ENCODE measurements at places on chromosomes 7 and 10. TPM values are rescaled to one million over a fixed set of nuclear protein-coding genes. Genes with fewer than 3 reads are reported as not detected.

DNA sequence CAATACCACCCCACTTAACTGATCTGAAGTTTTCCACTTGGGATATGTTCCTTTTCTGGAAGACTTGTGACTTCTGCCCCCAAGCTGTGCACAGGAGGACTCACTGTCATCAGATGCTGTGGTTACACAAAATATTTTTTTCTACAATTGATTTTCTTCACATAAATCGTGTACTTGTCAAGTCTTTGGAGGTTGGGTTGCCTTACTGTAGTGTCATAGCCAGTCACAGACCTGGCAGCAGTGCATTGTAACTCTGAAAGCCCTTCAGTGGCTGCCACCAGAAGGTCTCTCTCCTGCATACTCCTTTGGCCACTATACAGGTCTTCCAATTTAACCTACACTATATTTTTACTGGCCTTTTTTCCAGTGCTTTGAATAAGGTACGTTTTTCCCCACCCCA, 73.2 kb downstream of the SDK1 start:
- no peak for DNase-seq

DNA sequence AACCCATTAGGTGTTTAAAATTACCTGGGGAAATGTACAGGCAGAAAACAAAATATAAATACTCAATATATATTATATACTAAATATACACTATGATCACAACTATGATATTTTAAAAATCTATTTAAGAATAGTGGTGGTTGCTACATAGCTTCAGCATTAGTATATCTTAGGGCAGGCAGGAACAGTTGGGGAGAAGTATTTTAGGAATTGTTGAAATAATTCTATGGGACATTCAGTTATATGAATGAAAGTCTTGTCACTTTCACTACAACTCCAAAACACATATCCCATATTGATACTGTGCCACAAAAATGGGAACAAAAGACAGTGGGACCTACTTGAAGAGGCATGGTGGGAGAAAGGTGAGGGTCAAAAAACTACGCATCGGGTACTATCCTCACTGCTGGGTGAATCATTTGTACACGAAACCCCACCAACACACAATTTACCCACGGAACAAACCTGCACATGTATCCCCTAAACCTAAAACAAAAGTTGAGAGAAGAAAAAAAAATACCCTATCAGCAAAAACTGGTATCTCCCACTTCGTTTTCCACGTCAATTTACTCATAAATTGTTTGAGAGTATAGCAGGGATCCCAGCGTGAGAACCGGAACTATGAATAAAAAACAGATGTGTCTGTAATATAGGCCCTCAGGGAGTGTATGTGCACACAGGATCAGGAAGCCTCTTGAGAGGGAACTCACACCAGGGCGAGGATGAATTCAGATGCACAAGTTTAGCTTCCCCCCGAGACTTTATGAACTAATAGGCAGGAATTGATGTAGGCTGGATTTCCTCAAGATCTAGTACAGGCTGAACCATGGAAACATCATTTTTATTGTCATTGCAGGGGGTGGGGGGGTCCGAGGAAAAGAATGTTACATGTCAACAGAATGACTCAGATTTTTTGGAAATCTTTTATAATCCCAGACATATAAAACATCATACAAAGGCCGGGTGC, 16.2 kb downstream of the SLC16A12 start:
- DNase-seq: peak; percentile 32

- DNase-seq: peak; percentile 10
These were observed 245.2 kb downstream of the ZMYND11 start for GRCh38 chr10:380313-380940.

- DNase-seq: no peak
These were observed 1283.9 kb upstream of the CELF2 start for GRCh38 chr10:9733766-9734165.

DNA sequence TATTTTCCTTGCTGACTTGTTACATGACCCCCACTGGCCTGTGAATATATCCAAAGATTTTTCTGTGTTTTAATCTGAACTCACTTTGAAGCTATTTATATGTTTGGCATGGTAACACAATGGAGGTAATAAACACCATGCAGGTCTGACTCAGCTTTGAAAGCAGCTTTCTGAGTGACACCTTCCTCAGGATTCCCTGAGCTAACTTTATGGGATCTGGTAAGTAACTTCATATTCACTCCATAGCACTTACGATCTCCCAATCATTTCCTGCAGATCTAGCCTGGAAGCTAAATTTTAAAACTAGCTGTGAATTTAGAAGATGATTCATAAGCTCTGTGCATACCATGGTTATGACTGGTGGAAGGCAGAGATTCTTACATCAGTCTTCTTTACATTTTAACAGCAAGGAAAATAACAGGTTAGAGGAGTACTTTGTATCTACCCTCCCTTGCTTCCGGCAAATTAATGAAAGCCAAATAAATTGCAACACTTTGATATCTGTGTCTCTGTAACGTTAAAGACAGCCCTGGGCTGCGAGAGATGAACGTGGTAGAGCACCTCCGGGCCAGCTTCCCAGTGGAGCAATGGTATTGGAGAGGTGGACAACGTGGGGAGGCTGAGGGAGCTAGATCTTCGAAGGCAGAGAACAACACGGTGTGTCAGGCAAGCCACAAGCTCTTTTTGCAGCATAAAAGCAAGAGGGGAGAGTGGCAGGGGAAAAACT, 170.2 kb upstream of the KLF14 start:
- DNase-seq: no peak

DNA sequence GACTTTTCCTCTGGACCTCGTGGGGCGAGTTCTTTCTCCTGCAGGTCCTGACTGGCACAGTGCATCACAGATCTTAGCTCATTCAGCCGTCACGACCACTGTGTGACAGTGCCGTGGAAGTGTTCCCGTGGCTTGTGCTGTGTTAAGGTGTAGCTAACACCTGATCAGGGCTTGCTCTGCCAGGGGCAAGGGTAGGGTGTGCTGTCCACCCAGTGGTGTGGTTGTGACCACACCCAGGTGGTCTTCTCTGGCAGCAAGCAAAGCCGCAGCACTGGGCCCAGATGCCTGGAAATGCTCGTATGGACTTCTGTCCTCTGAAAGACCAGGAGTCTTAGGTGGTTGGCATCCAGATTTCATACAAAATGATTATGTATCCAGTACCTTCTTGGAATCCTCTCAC, 86.2 kb downstream of the GLRX3 start:
- DNase-seq: no peak

DNA sequence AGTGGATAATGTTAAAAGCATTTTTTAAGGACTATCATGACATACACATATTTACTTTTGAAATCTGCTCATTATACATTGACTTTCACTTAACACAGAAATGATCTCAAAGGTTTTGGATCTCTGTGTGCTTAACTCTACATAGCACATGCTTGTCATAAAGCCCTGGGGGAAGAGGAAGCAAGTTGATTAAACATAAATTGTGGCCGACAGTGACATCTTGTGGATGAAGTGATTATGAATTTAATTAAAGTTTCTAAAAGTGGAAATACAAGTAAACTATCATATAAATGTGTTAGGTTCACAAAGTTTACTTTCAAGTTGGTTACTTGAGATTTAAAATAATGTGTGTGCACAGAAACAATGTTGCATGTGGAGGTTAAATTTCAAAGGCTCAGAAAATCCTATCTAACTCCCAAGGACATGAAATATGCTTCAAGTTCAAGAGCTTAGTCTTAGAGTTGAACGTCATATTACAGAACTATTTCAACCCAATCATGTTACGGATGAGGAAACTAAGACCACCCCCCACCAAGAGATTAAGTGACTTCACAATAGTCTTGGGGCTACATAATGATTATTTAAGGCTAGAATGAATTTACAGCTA, 1247.8 kb downstream of the GATA3 start:
- no peak for DNase-seq

The MEOX2 gene
- 4.0 TPM for total RNA-seq

GRCh38 chr10:62185919-62186692, 82.5 kb downstream of the RTKN2 start:
- DNase-seq: no peak

- DNase-seq: peak; percentile 75
These were observed 1.2 kb downstream of the KLF6 start for GRCh38 chr10:3783682-3784432.

The TRIL gene
- total RNA-seq: 0.99 TPM

DNA sequence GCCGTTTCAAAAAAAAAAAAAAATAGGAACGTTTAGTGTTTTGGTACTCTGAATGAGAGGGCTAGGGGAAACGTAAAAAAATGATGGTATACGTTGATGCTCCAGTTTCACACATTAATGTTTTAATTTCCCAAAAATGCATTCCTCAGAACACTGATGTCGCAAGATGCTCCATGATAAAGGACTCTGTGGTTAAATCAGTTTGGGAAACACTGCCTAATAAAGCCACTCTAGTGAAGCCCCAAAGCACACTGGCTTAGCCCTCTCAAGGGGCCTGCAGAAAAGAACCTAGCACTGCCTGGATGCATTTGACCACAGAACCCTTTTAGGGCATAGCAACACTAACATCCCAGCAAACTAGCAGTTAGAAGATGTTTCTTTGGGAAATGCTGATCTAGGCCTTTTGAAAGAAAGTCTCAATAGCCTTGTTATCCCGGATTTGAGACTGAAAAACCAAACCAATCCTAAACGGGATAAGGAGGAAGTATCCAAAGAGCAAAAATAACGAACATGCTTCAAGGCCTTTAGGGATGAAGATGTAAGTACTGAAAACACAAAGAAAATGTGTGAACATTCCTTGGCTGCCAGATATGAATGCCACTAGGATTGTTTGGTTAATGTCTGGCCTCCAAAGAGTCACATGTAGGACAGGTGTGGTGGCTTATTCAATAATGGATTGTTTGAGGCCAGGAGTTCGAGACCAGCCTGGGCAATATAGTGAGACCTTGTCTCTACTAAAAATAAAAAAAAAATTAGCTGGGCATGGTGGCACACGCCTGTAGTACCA, 11.0 kb downstream of the DLG5 start:
- DNase-seq: no peak

- DNase-seq: peak; percentile 42
These were observed 217.8 kb upstream of the HPS1 start for GRCh38 chr10:98664329-98665042.

The PRLHR gene
- total RNA-seq: 0.79 TPM

DNA sequence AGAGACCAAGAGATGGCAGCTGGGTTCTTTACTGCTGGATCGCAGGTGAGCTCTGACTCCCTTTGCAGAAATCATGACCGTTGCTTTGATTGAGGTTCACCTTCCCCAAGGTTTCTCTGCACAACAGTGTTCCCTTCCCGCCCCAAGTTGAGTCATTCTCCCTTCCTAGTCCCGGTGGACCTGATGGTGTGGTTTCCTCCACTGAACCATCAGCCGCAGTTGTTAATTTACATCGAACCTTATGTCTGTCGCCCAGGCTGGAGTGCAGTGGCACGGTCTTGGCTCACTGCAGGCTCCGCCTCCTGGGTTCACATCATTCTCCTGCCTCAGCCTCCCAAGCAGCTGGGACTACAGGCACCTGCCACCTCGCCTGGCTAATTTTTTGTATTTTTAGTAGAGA, 5.8 kb downstream of the ZSCAN25 start:
- DNase-seq: no peak

- peak; percentile 12 for DNase-seq
These were observed 111.8 kb downstream of the VIPR2 start for GRCh38 chr7:159032753-159033472.

GRCh38 chr7:139709485-139709884, 68.3 kb downstream of the HIPK2 start:
- peak; percentile 36 for DNase-seq

DNA sequence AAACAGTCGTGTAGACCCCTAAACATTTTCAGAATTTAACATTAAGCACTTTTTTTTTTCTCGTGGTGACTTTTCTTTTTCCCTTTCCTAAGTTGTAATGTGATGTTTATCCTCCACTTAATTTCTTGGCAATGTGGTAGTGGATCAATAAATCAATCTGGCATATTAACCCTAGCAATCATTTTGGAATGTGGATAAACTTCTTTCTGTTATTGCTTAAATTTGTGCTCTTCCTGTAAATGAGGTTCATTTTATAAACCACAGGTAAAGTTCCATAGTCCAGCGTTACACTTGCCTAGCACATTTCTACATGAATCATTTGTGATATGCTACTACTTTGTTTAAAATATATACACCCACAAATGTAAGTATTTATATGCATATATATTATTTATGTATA, 247.4 kb upstream of the ETV1 start:
- DNase-seq: no peak

The CH25H gene
- total RNA-seq: 0.25 TPM

GRCh38 chr7:81469869-81470723, 299.8 kb downstream of the HGF start:
- peak; percentile 78 for DNase-seq

The BMPER gene
- 2.4 TPM for total RNA-seq

- DNase-seq: no peak
These were observed 6.4 kb upstream of the DYNC2I1 start for GRCh38 chr7:158849768-158850544.

- DNase-seq: no peak
These were observed 266.6 kb downstream of the PARD3 start for GRCh38 chr10:34548466-34548865.

DNA sequence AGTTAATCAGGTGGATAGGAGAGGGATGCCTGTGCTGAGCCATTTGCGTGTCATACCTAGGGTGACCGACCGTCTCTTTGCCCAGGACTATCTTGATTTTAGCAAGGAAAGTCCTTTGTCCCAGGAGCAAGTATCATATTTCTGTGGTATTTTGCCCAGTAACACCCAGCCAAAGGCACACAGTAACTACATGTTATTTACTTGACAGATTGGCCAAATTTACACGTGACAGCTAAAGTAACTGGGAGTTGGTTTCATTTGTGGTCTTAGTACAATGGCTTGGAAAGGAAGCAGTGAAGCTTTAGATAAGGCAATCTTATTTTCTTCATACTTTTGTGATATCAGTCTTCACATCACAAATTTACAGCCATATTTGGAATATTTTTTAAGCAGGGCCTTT, 142.1 kb downstream of the JCAD start:
- no peak for DNase-seq

GRCh38 chr10:33214174-33214573, 120.3 kb downstream of the NRP1 start:
- DNase-seq: no peak

The TBL2 gene
- 224 TPM for total RNA-seq

- peak; percentile 54 for DNase-seq
These were observed 66.9 kb downstream of the FAM53B start for GRCh38 chr10:124677293-124677699.

The TAF3 gene
- 32.8 TPM for total RNA-seq

- DNase-seq: peak; percentile 6
These were observed 32.4 kb downstream of the SPDYE6 start for GRCh38 chr7:102323914-102324195.

DNA sequence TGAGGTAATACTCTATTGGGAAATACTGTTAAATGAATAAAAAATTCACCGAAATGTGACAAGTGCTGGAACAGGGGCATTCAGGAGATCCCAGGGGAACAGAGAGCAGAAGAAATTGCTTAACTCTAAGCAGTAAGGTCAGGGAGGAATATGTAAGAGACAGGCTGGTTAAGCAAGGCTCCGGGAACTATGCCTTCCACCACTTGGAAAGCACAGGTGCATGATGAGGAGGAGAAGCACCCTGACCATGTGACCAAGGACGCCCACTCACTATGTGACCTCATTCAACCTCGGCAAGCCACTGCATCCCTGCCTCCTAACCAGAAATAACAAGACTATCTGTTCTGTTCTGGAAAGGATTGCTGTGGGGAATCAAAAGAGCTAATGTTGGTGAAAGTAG, 218.4 kb downstream of the ELMO1 start:
- DNase-seq: peak; percentile 72

GRCh38 chr10:19815036-19815730, 1.0 kb upstream of the PLXDC2 start:
- peak; percentile 45 for DNase-seq

The SPOCK2 gene
- total RNA-seq: 212 TPM

The TRIM74 gene
- total RNA-seq: 3.3 TPM

GRCh38 chr7:79452032-79452494, 1.4 kb downstream of the MAGI2 start:
- peak; percentile 88 for DNase-seq

The PSD gene
- total RNA-seq: 22.7 TPM
